ENCODE measurements at places on chromosomes 4 and X. TPM values are rescaled to one million over a fixed set of nuclear protein-coding genes. Genes with fewer than 3 reads are reported as not detected.

Gene CTAG1B
- not detected for total RNA-seq

Gene NAP1L2
- 1.8 TPM for total RNA-seq

Gene MMAA
- 2.2 TPM for total RNA-seq

Gene USP17L24
- not detected for total RNA-seq

Gene MID2
- 24.7 TPM for total RNA-seq

Gene PNMA6F
- not detected for total RNA-seq

Gene HSFX3
- not detected for total RNA-seq

Gene TMPRSS11E
- not detected for total RNA-seq

Gene RUFY3
- 29.6 TPM for total RNA-seq

Gene TEX13D
- total RNA-seq = not detected
